COLO829 (cell line): ENCODE measurements at places on chromosomes 11 and 22.

GRCh38 chr22:20240447-20240764, 27.7 kb downstream of the RTN4R start:
- DNase-seq = no peak

GRCh38 chr11:85171648-85172257, 455.4 kb downstream of the DLG2 start:
- DNase-seq = no peak

GRCh38 chr22:46742576-46743221, 4.6 kb upstream of the CERK start:
- DNase-seq = no peak

DNA sequence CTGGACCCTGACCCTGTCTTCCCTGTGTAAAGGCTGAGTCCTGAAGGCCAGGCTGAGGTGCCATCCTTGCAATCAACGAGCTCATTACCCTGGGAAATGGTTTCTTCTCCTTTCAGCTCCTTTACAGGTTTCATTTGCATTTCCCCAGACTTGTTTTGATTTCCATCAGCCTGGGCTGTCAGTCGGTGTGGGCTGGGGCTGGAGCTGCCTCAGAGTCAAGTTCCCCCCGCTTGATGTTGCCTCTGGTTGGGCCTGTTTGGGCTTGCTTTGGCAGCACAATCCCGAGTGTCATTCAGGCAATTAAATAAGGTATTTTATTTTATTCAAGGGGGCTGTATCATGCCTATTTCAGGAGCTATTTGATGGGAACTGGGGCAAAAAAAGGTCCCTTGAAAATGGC, 424.9 kb downstream of the INSC start:
- DNase-seq = no peak

GRCh38 chr11:132576706-132577105, 955.6 kb downstream of the OPCML start:
- peak; percentile 68 for DNase-seq
